ENCODE measurements at places on chromosomes 11 and 22. TPM values are rescaled to one million over a fixed set of nuclear protein-coding genes. Genes with fewer than 3 reads are reported as not detected.

GRCh38 chr22:21683401-21683811, 17.6 kb downstream of the PPIL2 start:
- no peak for DNase-seq

DNA sequence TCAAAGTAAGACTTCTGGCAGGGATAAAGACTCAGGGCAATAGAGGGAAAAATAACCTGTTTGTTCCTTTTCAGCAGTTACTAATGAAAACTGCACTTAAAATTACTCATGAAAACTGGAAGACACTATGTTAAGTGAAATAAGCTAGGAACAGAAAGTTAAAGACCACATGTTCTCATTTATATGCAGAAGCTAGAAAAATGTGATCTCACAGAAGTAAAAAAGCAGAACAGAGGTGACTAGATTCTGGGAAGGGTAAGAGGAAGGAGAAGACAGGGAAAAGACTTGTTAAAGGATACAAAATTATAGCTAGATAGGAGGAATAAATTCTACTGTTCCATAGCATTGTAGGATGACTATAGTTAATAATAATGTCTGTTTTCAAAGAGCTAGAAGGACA, 22.2 kb downstream of the HPS5 start:
- DNase-seq = no peak

DNA sequence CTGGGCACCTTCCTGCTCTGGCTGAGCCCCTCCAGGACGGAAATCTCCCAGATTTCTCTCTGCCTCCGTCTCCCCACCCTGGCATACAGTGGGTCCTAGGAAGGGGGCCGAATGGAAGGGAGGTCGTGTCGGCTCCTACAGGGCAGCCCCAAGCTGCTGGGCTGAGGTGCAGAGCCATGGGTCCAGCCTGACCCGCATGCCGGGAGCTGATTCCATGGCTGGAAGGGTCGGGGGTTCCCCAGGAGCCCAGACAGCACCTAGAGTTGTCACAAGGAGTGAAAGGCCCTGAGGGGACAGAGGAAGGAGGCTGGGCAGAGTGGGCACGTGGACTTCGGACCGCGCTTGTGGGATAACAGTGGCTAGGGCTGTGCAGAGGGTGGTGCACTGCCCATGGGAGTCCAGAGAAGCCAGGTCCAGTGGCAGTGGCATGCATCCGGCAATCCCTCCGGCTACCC, 16.5 kb downstream of the CCND1 start:
- no peak for DNase-seq

GRCh38 chr11:35377262-35377661, 42.1 kb downstream of the SLC1A2 start:
- DNase-seq = no peak

DNA sequence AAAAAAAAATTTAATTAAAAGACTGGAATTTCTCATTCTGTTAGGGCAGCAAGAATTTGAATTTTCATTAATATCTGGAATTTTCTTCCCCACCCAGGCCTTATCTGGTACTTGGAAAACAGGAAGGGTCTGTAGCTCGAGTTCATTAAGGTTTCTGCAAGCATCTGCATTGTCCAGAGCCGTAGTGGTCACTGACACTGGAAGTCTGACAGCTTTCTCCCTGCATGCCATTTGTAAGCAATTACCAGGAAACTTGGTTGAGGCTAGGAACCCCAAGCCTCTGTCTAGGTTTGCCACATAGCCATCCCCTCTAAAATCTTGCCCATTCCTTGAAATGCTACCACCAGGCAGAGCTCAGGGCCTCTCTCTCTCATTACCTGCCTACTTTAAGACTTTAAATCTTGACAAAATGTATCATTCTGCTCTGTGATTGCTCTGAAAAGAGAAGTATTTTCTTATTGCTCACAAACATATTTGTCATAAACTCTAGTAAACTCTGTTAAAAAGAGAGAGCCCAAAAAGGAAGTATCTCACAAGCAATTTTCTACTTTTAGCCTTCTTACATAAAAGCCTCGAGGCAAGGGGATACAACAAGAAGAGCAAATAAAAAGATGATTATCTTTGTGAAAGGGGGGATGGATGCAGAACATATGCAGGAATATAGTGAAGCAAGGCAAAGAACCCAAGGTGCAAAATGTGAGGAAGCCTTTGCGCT, 5.5 kb upstream of the PGM2L1 start:
- DNase-seq = no peak

Gene OR8G5
- total RNA-seq = not detected

Data from renal cortical epithelial cell (primary cell).